ENCODE measurements at places on chromosomes 2 and 18.

GRCh38 chr2:10700078-10700803 lies 10.5 kb upstream of the NOL10 start:
- DNase-seq: no peak

- no peak for DNase-seq
Measured at GRCh38 chr2:181462033-181462432, 4.8 kb downstream of the ITGA4 start.

DNA sequence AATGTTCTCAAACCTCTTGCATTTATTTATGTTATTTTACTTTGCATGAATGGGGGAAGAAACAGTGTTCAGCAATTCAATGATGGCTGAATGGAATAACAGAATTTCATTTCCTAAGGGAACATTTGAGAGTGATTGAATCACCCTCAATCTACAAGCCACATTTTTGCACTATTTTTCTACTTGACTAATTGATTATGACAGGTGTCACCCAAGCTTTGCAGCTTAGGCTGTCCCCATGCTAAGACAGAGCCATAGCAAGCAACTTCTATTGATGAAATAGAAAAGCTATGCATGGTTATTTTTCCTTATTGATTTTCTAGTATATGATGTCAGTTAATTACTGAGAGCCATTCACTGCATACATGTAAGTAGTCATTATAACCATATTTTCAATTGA lies 795.7 kb downstream of the DCC start:
- no peak for DNase-seq

DNA sequence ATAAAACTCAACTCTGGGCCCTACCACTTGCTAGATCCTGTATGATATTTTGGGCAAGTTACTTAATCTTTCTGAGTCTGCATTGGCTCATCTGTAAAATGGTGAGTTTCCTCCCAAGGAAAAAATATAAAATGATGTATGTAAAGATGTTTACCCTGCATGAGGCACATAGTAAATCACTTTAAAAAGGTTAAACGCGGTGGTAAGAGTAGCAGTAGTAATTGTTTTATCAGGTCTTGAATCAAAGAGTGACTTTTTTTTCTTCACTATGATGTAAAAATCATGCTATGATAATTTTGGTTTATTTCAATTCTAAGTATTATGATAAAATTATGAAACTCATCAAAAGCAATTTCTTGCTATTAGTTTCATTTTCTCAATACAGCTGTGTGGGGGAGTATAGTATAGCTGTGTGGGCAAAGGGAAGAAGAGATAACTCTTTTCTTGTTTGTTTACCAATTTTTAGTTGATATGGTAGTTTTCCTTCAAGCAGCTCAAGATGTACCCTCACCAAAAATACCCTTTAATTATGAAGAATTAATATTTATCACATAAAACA lies 10.7 kb downstream of the ARHGAP15 start:
- DNase-seq: no peak

GRCh38 chr18:38851526-38851925 lies 1285.9 kb upstream of the CELF4 start:
- DNase-seq: no peak

GRCh38 chr2:204074456-204074855 lies 137.9 kb downstream of the ICOS start:
- no peak for DNase-seq

- DNase-seq: no peak
Measured at GRCh38 chr18:35756506-35757117, 175.1 kb downstream of the GALNT1 start.

DNA sequence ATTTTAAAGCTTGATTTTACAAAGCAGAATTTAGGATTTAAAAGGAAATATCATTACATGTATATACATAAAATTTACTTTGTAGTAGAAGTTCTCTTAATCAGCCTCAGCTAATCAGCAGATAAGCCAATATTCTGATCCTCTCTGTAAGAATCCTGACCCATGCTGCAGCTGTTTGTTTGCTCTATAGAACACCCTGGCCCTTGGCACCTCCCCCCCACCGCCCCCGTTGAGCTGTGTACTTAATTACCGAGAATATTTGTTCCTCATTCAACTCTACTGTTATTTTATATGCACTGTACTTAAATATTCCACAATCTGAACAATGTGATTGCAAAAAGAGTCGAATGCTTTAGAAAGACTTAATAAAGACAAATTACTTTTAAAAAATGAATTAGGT lies 98.0 kb downstream of the EVA1A start:
- no peak for DNase-seq

DNA sequence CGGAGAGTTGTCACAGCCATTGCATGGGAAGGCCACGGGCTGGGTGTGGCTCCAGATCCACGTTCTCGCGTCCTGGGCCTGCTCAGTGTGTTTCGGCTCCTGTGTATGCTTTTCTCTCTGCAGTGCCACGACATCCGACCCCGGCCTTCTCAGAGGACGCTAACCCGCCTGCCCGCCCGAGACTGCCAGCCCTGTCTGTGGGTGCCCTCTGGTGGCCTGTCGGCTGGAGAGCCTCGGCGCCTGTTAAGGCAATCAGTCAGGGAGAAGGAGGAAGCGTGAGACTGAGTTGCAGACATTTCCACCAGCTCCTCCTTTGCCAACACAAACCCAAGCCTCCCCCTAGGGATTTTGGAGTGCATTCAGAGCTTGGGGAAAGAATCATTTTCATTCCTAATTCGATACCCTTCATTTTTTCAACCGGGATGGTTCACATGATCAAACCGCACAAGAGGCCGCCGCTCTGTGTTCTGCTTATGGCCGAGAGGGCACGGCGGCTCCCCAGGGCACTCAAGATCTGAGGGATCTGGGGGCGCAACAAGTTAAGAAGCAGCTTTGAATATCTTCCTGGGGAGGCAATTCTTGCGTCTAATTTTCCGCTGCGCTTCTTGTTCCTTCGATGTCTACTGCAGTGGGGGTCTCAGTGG lies 37.5 kb upstream of the ZBTB7C start:
- DNase-seq: peak; percentile 89

DNA sequence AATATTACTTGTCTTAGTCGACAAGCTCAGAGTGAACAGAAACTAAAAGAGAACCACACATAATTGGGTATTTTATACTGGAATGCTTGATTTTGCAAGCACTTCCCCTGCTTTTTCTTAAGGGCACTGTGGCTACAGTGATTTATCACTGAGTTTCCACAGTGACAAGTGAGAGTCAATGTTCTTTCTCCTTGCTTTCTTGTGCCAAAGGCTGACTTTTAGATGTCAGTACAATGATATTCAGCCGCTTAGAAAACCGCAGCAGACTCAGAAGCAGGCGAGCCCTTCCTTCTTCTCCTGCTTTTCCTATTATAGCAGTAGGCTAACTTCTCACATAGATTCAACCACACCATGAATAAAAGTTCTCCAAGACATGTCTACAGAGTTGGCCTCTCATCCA lies 1603.6 kb upstream of the NXPH2 start:
- DNase-seq: no peak

DNA sequence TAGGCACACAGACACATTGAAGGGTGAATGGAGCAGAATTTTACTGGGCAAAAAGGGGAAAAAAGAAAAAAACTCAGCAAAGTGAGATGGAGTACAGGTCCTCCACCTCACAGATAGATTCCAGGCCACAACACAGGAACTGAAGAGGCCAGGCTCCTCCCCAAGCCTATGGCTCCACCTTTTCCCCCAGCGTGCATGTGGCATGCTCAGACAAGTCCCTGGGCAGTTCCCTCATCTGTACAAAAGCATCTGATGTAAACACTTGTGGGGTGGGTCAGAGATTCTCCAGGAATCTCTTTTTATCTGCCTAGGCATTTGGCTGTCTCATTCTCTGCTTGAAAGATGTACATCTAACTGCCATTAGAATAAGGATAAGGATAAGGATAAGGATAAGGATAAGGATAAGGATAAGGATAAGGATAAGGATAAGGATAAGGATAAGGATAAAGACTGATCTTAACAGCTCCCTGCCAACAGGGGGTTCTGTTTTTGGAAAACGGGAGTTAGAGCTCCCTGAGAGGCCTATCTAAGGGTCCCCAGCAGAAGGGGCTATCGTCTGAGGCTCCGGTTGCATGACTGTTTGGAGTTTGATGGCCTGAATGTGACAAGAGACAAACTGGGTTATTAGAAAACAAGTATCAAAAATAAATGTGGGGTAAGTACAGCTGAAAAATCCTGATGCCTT lies 17.2 kb upstream of the ASXL3 start:
- no peak for DNase-seq

DNA sequence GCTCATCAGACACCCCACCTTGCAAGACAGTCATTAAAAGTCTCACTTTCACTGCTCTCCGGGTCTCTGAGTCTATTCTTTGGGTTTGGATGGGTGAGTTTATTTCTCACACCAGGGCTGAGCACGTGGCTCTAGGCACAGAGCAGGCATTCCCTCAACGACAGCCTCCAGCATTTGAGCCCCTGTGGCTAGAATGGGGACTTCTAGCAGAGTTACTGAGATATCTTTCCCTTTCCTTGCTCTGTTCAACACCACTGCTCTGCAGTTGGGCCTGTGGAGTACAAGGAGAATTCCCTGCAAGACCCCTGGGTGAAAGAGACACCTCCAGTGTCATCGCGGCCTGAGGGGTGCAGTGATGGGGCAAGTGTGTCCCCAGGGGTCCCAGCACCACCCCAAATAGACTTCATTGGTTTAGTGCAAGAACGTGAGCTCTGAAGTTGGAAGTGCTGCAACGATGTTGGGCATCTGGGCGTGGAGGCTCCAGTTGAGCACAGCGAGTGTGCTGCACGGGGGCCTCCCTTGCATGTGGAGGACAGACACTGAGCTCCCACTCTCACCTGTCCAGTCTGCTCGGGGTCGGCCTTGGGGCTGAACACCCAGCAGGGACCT lies 184.1 kb upstream of the HS6ST1 start:
- DNase-seq: no peak

DNA sequence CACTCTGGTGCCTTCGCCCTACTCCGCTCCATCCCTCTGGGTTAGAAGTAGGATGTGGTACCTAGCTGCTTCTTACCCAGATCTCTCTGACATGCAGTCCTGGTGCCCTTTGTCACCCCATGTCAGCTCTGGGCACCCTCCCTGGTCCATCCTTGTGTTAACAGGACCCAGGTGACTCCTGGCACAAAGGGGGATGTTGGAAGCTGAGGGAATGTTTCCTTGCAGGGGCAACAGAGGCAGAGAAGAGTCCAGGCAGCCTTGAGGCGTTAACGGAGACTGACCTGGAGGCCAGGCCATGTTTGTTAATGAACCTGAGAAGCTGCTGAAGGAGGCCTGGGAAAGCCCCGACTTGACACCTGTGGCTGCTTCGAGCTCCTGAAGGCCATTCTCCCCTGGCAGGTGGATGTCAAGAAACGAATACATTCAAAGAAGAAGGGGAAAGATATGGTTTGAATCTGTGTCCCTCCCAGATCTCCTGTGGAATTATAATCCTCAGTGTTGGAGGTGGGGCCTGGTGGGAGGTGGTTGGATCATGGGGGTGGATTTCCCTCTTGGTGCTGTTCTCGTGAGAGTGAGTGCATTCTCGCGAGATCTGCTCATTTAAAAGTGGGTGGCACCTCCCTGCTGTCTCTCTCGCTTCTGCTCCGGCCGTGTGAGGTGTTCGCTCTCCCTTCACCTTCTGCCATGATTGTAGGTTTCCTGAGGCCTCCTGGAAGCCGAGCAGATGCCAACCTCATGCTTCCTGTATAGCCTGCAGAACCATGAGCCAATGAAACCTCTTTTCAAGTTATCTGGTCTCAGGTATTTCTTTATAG lies 31.4 kb downstream of the NPPC start:
- DNase-seq: no peak

DNA sequence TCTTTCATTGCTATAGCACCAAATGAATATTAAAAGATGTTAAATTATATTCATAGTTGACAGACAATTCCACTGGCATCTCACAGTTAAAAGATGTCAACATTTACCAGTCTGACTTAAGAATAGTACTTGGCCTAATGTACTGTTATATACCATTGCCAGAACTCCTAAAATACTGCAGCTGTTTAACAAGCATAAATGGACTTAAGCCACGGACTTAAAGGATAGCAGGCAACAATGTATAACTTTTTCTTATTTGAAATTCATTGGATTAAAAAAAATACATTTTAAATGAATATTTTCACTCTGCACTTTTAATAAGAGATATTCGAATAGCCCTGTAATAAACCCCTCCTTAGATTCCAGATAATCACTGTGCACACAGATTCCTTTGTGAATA lies 3.8 kb downstream of the TCF4 start:
- no peak for DNase-seq

DNA sequence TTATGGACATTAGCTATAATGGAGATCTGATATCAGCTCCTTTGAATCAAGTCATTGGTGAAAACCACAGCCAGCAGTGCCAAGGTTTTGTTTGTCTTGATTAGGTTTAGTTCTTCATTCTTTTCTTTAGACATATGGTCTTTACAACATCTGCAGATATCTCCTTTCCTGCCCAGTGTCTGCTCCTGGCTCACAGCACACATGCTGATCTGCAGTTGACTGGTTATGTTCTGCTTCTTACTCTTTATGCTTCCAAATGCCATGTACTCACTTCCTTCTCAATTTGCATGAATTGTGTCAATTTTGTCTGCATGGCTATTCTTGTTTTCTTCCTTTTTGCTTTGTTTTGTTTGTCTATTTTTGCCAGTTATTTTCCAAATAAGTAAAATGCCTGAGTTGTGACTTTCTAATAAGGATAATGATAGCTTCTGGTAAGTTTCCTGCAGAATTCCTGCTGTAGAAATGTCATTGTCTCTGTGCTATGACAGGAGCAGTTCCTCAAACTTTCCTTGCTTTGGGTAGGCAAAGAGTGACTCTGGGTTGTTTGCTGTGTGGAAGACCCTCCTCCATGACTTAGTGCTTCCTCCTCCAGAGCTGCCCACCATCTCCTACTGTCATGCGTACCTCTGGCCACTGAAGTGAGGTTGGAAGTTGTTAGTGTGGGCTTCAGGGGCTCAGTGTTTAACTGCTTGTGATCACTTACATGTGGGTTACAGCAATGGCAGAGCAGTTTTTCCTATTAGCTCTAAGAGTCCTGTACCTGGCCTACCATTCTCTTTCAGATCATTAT lies 8.2 kb downstream of the ARHGAP25 start:
- DNase-seq: no peak

DNA sequence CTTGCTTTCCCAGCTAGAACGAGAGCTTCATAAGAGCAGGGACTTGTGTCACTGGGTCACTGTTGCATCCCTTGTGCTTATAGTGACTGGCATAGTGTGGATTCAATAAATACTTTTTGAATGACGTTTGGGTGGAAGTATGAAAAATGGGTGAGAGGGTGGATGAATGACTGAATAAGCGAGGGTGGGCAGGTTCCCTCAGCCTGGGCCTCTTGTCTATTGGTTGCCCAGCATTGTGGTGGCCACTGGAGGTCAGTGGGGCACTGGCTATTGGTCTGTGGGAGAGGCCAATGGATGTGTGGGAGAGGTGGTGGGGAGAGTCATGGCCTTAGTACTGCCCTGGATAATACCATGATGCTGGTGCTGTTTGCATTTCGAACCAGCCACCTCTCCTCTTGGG lies 93.8 kb upstream of the SKOR2 start:
- no peak for DNase-seq

- no peak for DNase-seq
Measured at GRCh38 chr18:6763524-6763923, 34.0 kb downstream of the ARHGAP28 start.

DNA sequence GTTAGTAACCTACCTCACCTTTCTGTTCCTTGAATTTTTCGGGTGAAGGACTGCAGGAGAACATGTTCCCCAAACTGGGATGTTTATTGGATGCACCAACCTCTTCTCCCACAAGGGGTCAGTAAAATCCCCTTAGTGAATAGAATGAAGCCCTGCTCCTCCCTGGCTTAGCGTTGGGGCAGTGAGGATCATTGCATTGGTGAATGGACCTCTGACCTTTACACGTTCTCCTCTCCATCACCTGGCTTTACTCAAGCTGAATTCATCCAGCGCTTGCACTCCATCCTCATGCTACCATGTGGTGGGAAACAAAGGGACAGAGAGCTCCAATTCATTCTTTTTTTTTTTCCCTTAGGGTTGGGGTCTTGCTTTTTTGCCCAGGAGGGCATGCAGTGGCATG lies 157.2 kb downstream of the MIB1 start:
- no peak for DNase-seq

Data from Right ventricle myocardium inferior (tissue), 1 donor.